ELF-1 (cell line): ENCODE measurements at places on chromosomes 16 and 17.

- DNase-seq = no peak
Measured at GRCh38 chr16:53433930-53434376, 318 bp upstream of the RBL2 start.

GRCh38 chr16:66229651-66230050 is 136.8 kb upstream of the CDH5 start:
- no peak for DNase-seq

GRCh38 chr17:40597556-40598300 is 32.5 kb upstream of the CCR7 start:
- no peak for DNase-seq

- no peak for DNase-seq
Measured at GRCh38 chr17:76246080-76247066, 6.1 kb upstream of the RNF157 start.

- peak; percentile 33 for DNase-seq
Measured at GRCh38 chr17:80539022-80539641, 5.5 kb upstream of the RPTOR start.

GRCh38 chr17:2184993-2185931 is 118.3 kb downstream of the SMG6 start:
- DNase-seq = no peak

GRCh38 chr16:1338855-1339675 is 5.6 kb downstream of the BAIAP3 start:
- no peak for DNase-seq

DNA sequence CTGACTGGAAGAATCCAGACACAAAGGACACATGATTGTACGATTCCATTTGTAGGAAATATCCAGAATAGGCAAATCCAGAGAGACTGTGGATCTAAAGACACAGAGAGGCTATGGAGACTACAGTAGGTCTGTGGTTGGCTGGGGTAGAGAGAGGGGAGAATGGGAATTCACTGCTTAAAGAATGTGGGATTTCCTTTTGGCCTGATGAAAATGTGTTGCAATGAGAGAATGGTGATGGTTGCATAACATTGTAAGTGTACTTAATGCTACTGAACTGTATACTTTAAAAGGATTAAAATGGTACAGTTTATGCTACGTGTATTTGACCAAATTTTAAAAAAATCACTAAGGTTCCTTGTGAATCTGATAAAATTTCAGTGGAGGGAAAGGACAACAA is 62.1 kb downstream of the GPRC5B start:
- no peak for DNase-seq

GRCh38 chr17:77032929-77033328 is 107.8 kb upstream of the SEC14L1 start:
- DNase-seq = no peak

DNA sequence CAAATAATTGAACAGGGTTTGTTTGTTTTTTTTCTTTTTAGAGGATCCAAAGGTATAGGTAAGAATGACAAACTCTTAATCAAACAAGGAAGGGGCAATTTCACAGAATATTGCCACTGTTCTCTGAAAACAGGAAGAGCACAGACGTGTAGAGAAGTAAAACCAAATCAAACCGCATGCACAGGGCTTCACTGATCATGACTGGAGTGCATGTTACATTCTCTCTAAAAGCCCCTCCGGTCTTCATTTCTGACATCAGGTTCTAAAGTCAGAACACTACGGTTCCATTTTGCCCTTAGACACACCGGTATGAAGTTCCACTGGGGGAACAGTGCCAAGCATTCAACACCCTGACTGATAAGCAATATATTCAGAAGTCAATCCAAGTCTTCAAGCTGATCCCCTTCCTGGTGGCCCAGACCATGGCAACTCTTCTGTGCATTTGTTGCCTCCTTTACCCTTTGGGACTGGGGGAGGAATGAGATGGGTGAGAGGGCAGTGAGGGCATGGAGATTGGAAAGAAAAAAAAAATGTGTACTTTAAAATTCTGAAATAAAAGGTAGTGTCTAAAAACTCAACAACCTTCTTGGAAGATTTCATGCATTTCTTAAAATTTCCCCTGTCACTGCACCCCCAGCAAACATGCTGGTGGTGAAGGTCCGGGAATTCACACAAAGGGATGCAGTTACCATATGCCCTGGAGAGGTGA is 1.4 kb downstream of the MMD start:
- no peak for DNase-seq

DNA sequence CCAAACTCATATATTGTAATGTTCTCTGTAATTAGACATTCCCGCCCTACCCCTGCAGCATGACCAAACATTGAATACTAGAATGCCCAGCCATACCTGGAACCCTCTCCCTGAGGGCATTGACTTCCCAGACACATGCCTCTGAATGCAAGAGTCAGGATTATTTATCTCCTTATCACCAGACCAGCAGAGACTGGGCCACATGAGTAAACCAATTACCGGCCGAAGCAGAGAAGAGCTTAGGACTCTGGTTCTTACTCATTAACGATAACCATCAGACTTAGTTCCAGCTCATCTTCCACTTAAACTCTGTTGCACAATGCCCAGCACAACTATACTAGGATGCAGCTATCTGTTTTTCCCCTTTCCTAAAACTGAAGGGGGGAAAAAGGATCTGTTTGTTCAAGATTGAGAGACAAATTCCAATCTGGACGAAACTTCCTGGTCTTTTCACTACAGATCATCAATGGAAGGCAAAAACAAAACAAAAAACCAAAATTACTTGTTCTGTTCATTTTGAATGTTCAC is 88.2 kb upstream of the CORO6 start:
- peak; percentile 83 for DNase-seq

GRCh38 chr16:55954906-55955305 is 79.7 kb upstream of the CES5A start:
- DNase-seq = no peak

DNA sequence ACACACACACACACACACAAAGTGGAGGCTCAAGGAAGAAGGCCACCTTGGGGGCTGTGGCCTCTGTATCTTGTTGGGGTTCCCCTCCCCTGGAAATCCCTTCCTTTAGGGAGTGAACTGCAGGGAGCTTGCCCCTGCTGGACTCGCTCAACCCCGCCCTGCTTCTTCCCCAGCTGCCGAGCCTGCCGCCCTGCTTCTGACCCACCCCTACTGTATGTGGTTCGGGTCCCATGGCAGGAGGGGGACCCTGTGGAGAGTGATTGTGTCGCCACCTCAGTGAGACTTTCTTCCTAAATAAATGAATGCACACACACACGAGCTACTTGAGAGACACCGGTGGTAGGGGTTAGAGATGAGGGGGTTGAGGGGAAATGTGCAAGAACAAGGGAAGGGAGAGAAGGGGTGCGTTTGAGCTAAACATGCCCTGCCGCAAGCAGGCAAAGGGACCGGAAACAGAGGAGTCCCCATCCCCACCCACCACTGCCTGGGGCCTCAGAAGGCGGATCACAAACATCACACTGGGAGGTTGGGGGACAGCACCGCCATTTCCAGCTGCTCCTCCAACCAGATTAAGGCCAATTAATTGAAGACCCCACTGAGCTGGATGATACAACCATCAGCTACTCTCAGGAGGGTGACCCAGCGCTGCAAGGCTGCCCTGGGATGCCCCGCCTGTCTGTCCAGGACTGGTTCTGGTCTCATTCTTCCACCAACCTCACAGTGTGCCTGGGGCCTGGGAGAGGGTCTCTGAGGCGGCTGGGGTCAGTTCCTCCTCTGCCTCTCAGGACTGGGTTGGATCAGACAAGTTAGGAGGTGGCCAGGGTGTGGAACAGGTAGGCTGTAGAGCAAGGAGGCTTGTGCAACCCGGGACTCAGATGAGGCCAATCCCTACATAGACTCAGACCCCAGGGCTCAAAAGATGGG is 98.9 kb downstream of the SDK2 start:
- no peak for DNase-seq

DNA sequence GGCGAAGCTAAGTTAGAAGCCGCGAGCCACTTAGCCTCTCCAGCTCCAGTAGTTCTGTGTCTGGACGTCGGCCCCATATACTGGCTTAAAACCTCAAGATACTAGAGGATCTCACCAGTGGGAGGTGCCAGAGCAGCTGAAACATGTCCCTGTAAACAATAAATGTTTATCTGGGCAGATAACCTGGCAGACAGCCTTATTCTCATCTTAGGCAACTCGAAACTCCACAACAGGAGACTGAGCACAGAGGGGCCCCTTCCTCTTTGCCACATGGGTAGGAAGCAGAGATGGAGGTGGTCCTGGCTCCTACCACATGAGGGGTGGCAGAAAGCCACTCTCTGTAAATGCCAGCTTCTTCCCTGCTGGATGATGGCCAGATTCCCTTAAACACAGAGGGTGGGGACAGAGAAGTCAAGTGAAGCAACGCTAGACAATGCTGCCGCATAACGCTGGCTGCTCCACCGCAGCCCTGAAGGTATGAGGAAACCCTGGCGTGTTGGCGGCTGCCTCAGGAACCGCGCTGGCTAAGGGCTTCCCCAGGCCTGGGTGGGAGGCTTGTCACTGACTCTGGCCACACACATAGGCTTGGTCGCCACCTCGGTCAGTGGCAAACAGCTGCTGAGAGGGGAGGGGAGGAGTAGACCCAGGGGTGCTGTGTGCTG is 67.9 kb downstream of the HIC1 start:
- peak; percentile 44 for DNase-seq

DNA sequence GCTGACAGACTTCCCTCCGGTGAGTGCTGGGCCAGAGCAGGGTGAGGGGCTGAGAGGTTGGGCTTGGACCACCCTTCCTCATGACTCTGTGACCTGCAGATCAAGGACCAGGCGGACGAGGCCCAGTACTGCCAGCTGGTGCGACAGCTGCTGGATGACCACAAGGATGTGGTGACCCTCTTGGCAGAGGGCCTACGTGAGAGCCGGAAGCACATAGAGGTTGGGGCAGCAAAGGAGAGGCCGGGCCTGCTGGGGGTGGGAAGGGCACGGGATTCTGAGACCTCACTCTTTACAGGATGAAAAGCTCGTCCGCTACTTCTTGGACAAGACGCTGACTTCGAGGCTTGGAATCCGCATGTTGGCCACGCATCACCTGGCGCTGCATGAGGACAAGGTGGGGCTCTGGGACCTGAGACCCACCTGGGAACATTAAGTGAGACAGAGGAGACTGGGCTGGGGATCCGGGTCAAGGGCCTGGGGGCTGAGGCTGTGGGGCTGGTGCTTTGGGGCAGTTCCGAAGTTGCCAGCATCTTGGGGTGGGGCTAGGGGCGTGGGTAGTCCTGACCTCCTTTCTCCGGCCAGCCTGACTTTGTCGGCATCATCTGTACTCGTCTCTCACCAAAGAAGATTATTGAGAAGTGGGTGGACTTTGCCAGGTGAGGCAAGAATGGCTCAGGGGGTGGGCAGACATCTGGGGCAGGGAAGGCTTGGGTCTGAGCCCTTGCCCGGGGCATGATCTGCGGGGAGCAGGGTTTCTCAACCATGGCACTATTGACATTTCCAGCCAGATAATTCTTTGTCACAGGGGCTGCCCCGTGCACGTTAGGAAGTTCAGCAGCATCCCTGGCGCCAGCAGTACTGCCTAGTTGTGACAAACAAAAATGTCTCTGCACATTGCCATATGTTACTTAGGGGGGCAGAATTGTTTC is 2.2 kb downstream of the BCKDK start:
- no peak for DNase-seq

DNA sequence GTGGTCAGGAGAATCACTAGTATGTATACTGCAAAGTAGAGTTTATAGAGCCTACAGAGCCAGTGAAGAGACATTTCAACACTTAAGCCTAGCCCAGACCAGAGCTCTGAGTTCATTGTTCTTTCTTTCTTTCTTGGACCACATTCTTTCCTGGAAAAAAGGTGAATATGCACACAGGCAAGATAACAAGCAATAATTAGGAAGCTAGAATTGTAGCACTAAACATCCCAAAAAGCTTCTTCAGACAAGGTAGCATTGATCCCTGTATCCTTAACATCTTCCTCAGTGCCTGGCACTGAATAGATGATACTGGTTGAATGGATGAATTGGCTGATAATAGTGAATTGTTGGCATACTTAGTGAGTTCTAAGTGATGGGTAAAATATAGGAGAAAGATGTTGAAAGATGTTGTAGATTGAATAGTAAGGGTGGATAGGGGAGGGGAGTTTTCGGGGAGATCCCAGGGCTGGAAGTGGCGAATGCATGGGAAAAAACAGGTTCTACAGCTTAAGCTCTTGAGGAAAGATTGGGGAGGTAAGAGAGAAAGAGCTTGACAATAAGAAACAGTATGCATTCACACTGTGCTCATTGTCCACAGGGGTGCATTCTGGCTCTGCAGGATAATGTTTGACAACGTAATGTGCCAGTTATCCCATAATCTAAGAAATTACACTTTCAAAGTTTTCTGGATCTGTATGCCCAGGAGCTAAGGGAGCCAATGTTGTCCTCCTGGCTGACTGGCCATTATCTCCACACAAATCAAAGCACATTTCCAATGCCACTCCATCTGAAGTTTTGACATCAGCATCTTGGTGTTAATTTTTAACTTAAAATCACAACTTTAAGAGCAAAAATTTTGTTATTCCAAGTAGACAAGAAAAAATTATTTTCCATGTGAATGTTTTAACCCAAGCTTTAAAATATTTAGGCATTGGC is 35.6 kb downstream of the TUBD1 start:
- no peak for DNase-seq

DNA sequence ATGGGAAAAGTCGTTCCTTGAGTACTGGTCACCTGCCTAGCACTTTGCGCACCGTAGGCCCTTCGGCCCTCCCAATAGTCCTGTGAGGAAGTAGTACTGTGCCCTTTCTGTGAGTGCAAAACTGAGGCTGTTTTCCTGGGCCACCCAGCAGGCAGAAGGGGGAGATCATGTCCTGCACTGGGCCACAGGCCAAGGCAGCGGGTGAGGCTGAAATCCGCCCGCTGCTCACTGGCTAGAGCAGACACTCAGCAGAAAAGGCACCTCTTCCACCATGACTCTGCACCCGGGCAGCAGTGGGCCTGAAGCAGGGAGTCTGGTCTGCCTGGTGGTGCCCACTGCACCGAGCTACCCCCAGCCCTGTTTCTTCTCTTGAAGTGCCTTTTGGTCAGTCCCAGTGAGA is 20.2 kb downstream of the METTL22 start:
- no peak for DNase-seq

- no peak for DNase-seq
Measured at GRCh38 chr17:20952183-20952582, 90.6 kb downstream of the USP22 start.

GRCh38 chr16:1770328-1771187 is 785 bp downstream of the NME3 start:
- peak; percentile 53 for DNase-seq

DNA sequence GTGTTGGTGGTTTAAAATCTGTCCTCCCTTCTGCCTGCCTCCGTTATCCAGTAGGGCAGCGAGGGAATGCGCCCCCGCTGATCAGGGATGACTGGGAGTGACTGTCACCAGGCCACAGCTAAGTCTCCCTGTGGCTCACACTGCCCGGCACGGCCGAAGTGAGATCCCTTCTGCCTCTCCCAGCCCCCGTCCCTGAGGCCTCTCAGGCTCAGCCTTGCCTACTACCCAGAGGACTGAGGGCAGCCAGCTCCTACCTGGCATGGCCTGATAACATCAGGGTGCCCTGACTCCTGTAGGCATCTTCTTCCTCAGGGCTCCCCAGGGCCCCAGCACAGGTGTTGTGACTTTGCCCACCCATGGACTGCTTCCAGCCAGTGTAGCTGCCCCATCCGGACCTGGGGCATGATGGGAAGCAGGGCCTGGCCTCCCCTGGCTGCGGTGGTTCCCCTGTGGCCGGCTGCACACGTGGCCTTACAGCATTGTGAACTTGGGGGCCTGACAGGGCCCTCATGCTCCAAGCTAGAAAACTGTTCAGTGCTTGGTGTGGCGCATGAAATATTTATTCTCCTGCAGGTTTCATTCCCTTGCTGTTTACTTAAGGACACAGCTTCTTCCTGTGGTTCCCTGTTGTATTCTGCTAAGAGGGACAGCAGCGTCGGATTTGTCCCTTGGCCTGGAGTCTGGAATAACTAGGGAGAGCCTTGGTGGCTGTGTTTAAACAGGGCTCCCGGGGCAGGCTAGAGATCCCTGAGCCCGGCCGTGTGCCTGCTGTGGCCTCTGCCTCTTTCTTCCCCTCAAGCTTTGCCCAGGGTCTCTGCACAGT is 30.0 kb downstream of the GINS2 start:
- DNase-seq = no peak
